ENCODE measurements at places on chromosomes 7 and 10. TPM values are rescaled to one million over a fixed set of nuclear protein-coding genes. Genes with fewer than 3 reads are reported as not detected.

The LRRC61 gene
- total RNA-seq, result 22.5 TPM

The WDR86 gene
- not detected for total RNA-seq

DNA sequence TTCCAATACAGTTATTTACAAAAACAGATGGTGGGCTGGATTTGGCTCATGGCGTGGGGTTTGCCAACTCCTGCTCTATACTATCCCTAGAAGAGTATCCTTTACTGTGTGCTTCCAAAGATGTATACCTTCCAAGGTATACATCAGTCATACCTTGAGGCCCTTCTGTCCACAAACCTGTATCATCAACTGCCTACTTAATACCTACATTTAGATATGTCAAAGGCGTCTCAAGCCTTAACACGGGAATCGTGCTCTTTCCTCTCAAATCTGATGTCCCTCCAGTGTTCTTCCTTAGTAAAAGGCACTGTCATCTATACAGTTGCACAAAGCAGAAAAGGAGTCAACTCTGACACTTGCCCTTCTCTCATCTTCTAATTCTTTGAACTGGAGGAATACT lies 36.9 kb downstream of the NAMPT start:
- no peak for DNase-seq

- DNase-seq, result no peak
Measured at GRCh38 chr10:30058570-30059132, 735 bp downstream of the JCAD start.

The WEE2 gene
- total RNA-seq, result not detected

The MORN4 gene
- total RNA-seq, result 5.5 TPM

GRCh38 chr10:49363309-49364031 lies 32.4 kb downstream of the DRGX start:
- DNase-seq, result no peak

The RSBN1L gene
- 15.9 TPM for total RNA-seq
